Stimulated activated CD8-positive, alpha-beta memory T cell treated with anti-CD3 and anti-CD28 coated beads, Interleukin-4, amount 100 ng/mL, for 1 hour (primary cell): ENCODE measurements at places on chromosomes 1 and 21.

DNA sequence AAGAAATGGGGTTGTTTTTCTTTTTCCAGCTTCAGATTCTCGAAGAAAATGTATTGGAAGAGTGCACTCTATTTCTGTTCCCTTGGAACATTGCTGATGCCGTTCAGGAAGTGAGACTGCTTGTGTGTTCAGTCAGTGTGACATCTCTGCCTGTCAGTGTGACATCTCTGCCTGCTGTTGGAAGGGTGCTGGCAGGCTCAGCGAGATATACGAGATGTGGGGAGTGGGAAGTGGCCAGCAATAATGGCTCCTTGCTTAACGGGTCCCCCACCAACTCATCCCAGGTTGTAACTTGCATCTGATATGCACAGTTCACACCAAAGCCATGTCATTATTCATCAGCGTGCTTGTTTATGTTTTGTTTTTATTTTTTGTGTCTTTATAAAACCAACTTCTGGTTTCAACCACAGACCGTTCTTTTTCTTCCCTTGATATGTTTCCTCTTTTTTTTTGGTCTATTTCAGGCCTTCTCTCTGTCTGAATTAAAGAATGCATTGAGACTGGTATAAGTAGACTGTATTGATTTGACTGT, 145.4 kb downstream of the GALNT2 start:
- no peak for DNase-seq

DNA sequence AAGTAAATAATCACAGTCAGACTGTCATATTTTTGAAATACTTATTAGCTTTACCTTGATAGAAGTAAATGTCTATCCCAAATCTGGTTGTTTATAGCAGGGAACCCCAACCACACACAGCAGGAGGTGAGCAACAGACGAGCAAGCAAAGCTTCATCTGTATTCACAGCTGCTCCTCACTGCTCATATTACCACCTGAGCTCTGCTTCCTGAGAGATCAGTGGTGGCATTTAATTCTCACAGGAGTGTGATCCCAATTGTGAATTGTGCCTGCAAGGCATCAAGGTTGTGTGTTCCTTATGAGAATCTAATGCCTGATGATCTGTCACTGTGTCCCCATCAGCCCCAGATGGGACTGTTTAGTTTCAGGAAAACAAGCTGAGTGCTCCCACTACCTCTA, 104.3 kb downstream of the GPATCH2 start:
- no peak for DNase-seq

GRCh38 chr1:52455686-52456085, 51.3 kb downstream of the PRPF38A start:
- DNase-seq, result no peak

- no peak for DNase-seq
Measured at GRCh38 chr1:63773815-63774616, at the start of gene ROR1. TSS of gene ROR1 (plus strand) at chr1:63774017.
